ENCODE measurements at places on chromosomes 11 and 22. TPM values are rescaled to one million over a fixed set of nuclear protein-coding genes. Genes with fewer than 3 reads are reported as not detected.

CALCB gene
- not detected for total RNA-seq

FAM180B gene
- total RNA-seq: 0.29 TPM

HBG2 gene
- total RNA-seq: not detected

CCDC15 gene
- 3.8 TPM for total RNA-seq

HTR3B gene
- total RNA-seq: not detected

CD3G gene
- total RNA-seq: not detected

VPREB1 gene
- total RNA-seq: not detected

ENTHD1 gene
- not detected for total RNA-seq

DNA sequence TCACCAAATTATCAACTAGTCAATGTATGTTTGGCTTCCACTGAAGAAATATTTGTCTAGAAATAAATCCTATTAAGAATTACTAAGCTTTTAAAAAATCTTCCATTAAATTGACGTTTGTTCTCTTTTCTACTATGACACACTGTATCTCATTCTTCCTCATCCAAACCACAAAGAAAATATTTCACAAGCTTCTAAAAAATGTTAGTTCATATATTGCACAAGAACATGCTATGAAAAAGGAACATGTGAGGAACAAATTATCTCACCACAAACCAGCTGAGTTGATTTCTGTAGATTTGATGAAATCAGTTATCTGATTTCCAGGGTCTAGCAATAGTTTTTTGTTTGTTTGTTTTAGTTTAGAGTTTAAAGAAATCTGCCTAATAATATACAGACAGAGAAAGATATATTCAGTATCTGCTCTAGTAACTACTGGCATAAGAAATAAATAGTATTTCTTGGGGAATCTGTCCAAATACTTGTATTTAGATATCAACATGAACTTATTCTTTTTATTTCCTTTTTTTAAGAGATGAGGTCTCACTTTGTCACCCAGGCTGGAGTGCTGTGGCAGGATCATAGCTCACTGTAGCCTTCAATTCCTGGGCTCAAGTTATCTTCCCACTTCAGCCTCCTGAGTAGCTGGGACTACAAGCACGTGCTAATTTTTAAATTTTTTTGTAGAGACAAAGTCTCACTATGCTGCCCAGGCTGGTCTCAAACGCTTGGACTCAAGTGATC is 161.7 kb downstream of the ATG16L2 start:
- DNase-seq: no peak

- DNase-seq: no peak
Observed at GRCh38 chr22:30864441-30865420, 103.8 kb downstream of the MORC2 start.

GRCh38 chr22:50548040-50548920 is 2.6 kb downstream of the KLHDC7B start:
- DNase-seq: no peak

GRCh38 chr11:106959800-106960199 is 58.5 kb downstream of the GUCY1A2 start:
- DNase-seq: no peak

- DNase-seq: no peak
Observed at GRCh38 chr22:44100411-44100810, 76.3 kb downstream of the PARVB start.

GRCh38 chr11:17906436-17906835 is 106.4 kb downstream of the SERGEF start:
- peak; percentile 17 for DNase-seq

GRCh38 chr11:3767536-3767935 is 29.8 kb downstream of the NUP98 start:
- DNase-seq: no peak

DNA sequence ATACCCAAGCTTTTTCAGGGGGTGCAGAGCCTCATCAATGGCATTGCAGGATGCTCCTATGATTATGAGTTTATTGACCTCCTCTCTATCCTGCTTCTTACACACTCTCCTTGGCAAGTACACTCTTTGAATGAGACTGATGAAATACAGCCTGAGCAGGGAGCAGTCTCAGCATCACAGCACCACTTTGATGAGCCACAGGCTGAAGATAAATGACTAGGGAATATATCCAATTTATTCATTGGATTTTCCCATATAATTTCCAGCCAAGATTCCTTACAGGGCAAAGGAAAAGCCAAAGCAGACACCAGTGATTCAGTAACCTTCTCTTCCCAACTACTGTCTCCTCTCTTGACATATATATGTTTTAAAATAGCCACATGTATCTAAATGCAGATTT is 79.2 kb downstream of the CASP12 start:
- DNase-seq: no peak

- no peak for DNase-seq
Observed at GRCh38 chr22:24357547-24357946, 69.9 kb upstream of the ADORA2A start.

GRCh38 chr22:26399289-26399688 is 29.8 kb upstream of the ASPHD2 start:
- DNase-seq: no peak

DNA sequence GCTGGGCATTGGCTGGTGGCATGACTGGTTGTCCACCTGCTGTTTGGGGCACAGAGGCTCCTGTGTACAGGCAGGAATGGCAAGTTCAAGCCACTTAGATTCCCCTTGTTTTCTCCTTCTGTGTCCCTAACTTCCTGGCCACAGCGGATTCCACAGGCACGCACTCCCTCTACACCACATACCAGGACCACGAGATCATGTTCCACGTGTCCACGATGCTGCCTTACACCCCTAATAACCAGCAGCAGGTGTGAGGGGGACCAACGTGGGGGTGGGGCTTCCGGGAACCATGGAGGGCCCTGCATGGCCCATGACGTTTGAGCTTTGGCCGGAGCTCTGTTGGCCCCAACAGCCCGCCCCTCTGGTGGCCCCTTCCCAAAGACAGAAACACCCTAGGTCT is 7.8 kb downstream of the SIPA1 start:
- no peak for DNase-seq

DNA sequence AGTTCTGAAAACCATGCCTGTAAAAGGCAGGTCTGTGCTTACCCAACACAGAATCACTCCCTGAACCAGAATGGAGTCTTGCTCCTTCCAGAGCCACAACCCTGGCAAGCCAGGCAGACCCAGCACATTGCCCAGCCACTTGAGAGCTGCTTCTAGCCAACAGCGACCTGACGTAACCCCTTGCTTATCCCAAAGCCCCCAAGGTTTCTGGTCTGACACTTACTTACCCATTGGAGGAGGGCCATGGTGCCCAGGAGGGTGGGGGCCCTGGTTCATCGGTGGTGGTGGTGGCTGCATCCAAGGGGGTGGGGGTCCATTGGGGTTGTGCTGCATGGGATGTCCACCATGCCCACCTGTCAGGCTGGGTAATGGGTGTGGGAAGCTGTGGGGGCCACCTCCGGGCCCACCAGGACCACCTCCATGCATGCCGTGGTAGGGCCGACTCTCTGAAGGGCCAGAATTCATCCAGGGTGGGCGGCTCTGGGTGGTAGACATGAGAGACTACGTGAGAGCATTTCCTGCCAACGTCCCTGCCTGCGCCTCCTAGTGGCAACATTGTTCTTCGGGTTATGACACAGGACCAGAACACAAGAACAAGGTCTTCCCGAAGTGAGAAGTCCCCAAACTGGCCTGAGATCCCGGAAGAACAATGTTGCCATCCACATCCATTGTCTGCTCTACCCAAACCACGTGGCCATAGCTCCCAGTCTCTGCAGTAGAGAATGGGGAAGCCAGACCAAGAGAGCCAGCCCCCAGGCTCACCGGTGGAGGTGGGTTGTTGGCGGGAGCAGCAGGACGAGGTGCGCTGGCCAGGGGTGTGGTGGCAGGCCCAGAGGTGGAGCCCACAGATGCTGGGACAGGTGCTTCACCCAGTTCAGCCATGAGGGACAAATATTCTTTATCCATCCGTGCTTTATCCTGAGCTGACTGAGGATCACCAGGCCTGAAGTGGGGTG is 7.8 kb upstream of the PYGM start:
- peak; percentile 56 for DNase-seq

DNA sequence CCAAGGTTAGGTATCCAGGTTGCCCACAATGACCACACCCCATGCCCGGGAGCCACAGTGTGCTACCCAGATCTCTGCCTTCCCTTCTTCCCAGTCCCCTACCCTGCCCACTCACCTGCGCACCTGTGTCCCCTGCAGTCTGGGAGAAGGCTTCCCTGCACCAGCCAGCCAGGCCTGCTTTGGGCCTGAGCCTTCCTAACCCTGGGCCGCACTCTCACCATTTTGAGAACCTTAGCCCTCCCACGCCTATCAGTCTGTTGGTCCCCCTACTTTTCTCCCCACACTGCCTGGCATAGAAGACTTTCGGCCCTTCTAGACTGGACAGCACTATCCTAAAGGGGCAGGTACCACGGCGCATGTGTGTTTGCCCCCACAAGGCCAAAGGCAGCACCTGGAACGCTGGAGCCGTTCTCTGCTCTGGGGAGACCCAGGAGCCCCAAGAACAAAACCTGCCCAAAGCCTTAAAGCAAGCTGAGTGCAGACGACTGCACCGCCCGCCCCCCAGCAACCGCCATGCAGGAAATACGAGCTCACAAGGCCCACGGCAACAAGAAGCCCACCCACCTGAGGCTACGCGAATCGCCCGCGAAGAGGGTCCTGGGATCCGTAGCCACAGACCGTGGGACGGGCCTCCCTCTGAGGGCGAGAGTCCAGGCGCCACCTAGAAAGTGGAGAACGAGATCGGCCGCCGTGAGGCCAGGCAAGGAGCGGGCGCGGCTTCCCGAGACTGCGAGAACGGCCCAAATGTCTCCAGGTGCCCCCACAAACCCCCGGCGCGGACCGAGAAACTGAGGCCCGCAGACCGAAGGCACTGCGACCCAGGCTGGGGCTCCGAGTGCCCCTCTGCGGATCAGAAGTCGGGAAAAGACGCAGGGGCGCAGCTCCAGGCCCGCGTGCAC is 546 bp downstream of the GNB1L start:
- DNase-seq: no peak

DNA sequence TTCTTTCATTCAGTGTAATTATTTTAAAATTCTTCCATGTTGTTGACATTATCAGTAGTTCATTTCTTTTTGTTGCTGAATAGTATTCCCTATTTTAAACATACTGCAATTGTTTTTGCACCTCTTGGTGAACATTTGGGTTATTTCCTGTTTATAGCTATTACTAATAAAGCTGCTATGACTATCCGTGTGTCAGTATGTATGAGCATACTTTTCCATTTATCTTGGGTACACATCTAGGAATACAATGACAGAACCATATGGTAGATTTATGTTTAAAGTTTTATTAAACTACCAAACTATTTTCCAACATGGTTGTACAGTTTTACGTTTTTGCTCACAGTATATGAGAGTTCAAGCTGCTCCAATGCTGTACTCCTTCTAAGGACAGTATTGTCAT is 22.0 kb upstream of the FIBIN start:
- DNase-seq: no peak

DNA sequence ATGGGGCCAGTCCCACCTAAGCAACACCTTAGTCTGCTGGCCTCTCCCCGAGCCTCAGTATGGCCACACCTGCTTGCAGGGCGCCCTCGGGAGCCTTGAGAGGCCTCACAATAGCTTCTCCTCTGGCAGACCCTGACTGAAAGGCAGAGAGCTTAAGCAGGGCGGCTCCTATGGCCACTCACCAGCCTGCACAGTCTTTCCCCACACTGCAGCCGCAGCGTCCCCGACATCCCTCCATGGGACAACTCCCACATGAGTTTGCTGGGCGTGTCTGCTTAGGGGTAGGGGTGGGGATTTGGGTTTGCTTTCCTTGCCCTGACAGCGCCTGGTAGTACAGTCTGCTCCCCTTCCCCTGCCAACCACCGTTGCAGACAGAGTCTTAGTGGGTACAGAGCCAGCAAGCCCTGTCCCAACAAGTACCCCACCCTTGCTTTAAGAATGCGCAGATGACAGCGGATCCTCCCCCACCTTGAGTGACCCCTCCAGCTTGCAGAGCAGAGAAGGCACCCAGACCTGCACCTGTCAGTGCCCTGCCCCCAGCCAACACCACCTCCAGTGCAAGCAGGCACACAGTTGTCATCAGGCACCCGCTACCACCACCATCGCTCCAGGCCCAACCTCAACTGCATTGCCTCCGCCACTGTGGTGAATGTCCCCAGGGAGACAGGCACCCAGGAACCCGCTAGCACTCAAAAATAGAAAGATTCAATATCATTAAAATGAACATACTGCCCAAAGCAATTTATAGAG is 413.8 kb upstream of the ARHGAP42 start:
- DNase-seq: no peak

GRCh38 chr11:16804104-16804947 is 65.9 kb downstream of the C11orf58 start:
- no peak for DNase-seq

GRCh38 chr11:63855975-63856374 is 17.1 kb downstream of the MARK2 start:
- DNase-seq: no peak

DNA sequence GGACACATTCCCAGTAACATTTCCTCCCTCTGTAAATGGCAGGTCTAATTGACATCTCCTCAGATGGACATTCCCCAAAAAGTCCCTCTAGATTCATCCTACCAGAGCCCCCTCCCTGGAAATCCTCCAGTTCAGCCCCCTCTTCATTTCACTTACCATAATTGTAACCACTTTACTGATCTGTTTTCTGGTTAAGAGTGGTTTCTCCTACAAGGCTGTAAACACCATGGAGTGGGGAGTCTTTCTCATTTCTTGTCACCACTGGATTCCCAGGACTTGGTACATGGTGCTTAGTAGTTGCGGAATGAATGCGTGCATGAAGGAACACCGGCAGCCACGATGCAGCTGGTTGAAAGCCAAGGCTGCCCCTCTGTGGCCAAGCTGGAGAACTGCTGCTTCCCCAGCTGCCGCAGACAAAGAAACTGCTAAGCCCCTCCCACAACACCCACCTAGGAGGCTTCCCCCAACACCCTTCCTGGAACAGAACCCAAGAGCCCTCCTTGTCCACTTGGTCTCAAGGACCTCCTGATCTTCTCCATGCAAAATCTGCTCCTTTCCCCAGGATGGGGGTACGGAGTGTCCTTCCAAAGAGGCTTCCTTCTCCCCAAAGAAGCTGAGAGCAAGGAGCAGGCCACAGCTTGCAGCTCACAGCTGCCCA is 18.6 kb upstream of the SCARF2 start:
- DNase-seq: peak; percentile 66

DNA sequence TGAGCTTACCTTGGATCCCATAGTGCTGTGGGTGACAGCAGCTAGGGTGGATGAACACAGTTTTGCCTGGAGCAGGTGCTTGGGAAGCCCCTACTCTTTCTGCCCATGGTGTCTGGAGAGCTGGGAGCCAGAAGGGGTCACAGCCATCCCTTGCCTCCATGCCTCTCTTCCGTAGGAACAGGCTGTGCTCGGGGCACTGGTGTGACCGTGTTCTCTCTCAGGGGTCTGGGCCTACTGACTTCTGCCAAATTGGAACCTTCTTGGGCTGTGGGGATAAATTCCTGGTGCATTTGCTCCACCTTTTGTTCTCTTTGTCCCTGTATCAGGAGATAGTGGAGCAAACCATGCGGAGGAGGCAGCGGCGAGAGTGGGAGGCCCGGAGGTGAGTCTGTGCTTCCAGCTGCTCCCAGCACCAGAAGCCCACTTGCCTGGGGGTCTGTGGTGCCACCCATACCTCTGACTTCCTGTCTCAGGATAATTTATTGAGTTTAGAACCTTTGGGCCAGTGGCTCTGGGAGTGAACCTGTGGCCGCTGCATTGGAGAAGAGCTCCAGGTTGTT is 14.4 kb downstream of the CDC45 start:
- DNase-seq: no peak

GRCh38 chr11:5837695-5838094 is 4.0 kb downstream of the OR52E6 start:
- no peak for DNase-seq

Measured in progenitor cell of endocrine pancreas (in vitro differentiated cells).